ENCODE measurements at places on chromosomes 13 and 19. TPM values are rescaled to one million over a fixed set of nuclear protein-coding genes. Genes with fewer than 3 reads are reported as not detected.

DNA sequence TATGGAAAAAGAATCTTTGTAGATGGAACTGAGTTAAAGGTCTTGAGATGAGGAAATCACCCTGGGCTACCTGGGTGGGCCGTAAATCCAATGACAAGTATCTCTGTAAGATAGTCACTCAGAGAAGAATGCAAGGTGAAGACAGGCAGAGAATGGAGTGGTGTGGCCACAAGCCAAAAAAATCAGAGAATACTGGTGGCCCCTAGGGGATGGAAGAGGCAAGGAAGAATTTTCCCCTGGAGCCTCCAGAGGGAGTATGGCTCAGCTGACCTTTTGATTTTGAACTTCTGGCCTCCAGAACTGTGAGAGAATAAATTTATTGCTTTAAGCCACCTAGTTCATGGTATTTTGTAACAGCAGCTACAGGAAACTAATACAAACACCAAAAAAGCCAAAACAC is 32.7 kb upstream of the CSNK1A1L start:
- peaks cover 29% of the 10 kb centered on the region for H3K4me1 ChIP-seq
- no peaks in the 10 kb centered on the region for H3K27me3 ChIP-seq
- no peak for DNase-seq
- no peak overlapping the region for H3K27ac ChIP-seq
- H3K36me3 ChIP-seq = no peaks in the 10 kb centered on the region

DCT gene
- total RNA-seq = not detected

GRCh38 chr19:16382775-16383543 is 58.3 kb downstream of the KLF2 start:
- no peak overlapping the region for H3K4me3 ChIP-seq
- peaks cover 9% of the 10 kb centered on the region for H3K36me3 ChIP-seq
- H3K27ac ChIP-seq = peak overlapping the region; percentile 34
- peaks cover 2% of the 10 kb centered on the region for H3K4me1 ChIP-seq
- peak; percentile 91 for DNase-seq
- H3K27me3 ChIP-seq = no peaks in the 10 kb centered on the region

CCDC169 gene
- total RNA-seq = 0.60 TPM

PCP2 gene
- not detected for total RNA-seq

- H3K4me1 ChIP-seq = peaks cover 26% of the 10 kb centered on the region
- no peak overlapping the region for H3K27ac ChIP-seq
- no peak for DNase-seq
Measured at GRCh38 chr13:48580185-48580803, 47.4 kb upstream of the RCBTB2 start.

ZFP82 gene
- 8.9 TPM for total RNA-seq

DNA sequence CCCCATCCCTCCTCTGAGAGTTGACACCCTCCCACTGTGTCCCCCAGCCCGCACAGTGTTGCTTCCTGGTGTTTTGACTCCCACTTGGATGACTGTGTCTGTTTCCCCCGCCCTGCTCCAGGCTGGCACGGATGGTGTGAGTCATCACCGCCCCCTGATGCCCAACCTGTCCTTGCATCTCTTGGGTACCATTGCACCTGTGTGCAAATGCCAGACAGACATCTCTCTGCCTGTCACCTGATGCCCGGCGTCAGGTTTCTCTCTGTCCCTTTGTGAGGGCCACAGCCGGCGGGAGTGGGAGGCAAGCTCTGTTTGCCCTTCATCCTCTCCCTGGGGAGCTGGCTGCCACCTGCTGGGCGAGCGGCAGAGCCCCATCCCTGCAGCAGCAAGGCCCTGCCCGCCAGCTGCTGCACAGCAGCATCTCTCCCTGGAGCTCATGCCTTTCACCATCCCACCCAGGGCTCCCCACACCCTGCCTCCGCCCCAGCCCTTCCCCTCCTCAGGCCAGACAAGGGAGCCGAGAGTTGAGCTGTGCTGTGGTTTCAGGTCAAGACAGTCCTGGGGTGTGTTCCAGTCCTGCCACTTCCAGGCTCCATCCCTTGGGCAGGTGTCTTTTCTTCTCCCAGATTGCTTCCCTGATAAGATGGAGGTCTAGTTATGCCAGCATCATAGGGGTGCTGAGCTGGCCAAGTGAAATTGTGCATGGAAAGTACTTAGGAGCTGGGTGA is 29.7 kb downstream of the NKPD1 start:
- H3K36me3 ChIP-seq = no peaks in the 10 kb centered on the region
- no peaks in the 10 kb centered on the region for H3K27me3 ChIP-seq
- peaks cover 13% of the 10 kb centered on the region for H3K4me1 ChIP-seq
- DNase-seq = no peak
- H3K4me3 ChIP-seq = no peak overlapping the region
- H3K27ac ChIP-seq = peak overlapping the region; percentile 41

- peaks cover 9% of the 10 kb centered on the region for H3K36me3 ChIP-seq
- peak within 1 kb of the TSS; percentile 91 for H3K27ac ChIP-seq
Measured at GRCh38 chr19:10503002-10503789, at the start of gene KEAP1. Gene KEAP1 (minus strand): TSS chr19:10503356. CDS start chr19:10500033, 3,323 bp downstream.

- H3K36me3 ChIP-seq = peaks cover 4% of the 10 kb centered on the region
- no peaks in the 10 kb centered on the region for H3K27me3 ChIP-seq
- H3K27ac ChIP-seq = no peak overlapping the region
Measured at GRCh38 chr19:56839652-56840450, 675 bp downstream of the PEG3 start.

LILRB3 gene
- not detected for total RNA-seq
